ENCODE measurements at places on chromosomes 1 and 21.

GRCh38 chr1:230176871-230177411 is 109.9 kb downstream of the GALNT2 start:
- no peak for DNase-seq

GRCh38 chr1:56036479-56036878 is 542.9 kb downstream of the PLPP3 start:
- no peak for DNase-seq

GRCh38 chr1:23149114-23149513 is 19.5 kb downstream of the LUZP1 start:
- no peak for DNase-seq

DNA sequence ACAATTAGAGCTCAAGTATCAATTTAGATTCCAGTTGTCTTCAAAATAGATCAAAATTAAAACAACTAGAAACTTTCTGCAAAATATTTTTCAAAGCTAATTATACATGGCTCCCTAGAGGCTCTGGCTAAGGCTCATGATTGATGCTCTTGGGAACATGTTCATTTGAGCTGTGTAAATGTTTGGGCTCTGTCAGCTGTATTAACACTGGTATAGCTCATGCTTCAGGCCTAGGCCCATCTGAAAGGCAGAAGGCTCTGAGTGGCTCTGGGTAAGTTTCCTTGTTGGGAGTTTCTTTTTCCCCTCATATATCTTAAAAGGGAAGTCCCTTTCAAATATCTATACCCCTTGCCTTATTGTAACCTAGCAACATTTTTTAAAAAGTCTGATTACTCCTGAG is 81.3 kb downstream of the UROD start:
- DNase-seq, result no peak
